ENCODE measurements at places on chromosomes 3 and 15.

DNA sequence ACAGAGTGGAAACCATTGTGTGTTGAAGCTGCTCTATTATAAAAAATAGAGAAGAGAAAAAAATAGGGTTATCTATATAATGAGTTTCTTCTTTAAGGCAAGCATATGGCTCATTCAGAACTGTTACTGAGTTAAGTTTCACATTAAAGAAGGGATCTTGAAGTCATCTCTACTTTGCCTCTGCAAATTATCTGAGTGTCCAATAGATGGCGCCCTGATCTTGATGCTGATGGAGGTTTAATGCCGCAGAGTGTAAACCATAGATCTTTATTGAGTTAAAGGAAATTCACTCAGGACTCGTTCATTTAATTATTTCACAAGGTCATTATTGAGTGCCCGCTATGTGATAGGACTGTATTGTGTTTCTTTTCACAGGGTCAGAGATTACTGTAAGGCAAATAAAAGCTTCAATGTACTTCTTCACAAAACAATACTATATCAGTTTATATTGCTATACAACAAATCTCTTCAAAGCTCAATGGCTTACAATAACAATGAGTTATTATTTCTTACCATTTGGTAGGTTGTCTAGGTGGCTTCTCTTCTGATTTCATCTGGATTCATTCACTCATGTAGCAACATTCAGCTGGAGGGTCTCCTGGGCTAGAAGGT, 171.4 kb downstream of the NSUN3 start:
- DNase-seq = no peak
- H3K36me3 ChIP-seq = no peaks in the 10 kb centered on the region

DNA sequence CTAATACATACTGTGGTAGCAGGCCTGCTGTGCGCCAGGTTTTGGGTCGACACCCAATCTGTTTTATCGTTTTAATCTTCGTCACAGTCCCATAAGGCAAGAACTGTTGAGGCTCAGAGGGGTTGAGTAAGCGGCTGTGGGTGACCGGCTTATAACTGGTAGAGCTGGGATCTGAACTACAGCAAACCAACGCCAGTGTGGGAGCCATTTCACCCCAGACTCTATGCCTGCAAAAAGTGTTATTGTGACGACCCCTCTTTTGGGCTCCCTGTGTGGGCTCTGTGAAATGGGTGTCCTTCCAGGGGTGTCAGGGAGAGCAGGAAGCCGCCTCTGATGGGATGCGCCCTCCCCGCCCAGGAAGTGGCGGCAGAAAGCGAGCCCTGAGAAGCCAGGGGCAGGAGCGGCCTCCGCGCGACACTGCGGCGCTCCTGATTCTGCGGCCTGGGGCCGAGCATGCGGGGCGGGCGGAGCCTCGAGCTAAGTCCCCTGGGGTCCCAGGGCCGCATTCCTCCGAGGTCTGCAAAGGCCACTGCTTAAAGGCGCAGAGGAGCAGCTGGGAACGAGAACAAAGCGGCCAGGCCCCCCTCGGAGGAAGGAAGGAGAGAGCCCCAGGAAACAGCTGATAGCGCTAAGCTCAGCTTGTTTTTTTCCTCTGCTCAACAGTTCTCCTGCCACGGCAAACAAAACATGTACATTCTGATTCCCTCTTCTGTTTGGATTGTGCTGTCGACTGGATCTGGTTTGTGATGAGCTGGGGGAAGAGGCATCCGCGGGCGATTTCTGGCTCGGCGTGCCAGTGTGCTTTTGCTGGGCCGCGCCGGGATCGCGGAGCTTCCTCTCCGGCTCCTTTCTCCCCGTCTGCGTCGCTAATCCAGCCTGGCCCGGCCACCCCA, 33.9 kb downstream of the GRK7 start:
- DNase-seq = peak; percentile 86
- H3K4me1 ChIP-seq = no peaks in the 10 kb centered on the region
- H3K27me3 ChIP-seq = no peaks in the 10 kb centered on the region
- H3K4me3 ChIP-seq = no peak overlapping the region
- H3K36me3 ChIP-seq = no peaks in the 10 kb centered on the region
- H3K27ac ChIP-seq = no peak overlapping the region

GRCh38 chr3:66220602-66221377, at the start of gene SLC25A26:
Gene SLC25A26, plus strand, starts transcription at chr3:66221001. Its CDS starts 94 bp downstream, at chr3:66221095.
- no peaks in the 10 kb centered on the region for H3K27me3 ChIP-seq
- no peaks in the 10 kb centered on the region for H3K36me3 ChIP-seq
- H3K4me3 ChIP-seq = peak within 1 kb of the TSS; percentile 51
- H3K27ac ChIP-seq = no peak within 1 kb of the TSS

DNA sequence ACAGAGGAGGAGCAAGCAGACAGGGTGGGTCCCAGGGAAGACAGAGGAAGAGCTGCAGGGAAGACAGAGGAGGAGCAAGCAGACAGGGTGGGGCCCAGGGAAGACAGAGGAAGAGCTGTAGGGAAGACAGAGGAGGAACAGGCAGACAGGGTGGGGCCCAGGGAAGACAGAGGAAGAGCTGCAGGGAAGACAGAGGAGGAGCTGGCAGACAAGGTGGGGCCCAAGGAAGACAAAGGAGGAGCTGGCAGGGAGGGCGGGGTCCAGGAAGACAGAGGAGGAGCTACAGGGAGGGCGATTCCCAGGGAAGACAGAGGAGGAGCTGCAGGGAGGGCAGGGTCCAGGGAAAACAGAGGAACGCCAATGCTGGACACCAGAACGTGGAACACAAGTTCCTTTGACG, 66.5 kb downstream of the PLXNA1 start:
- H3K27ac ChIP-seq = no peak overlapping the region
- no peaks in the 10 kb centered on the region for H3K4me1 ChIP-seq
- no peak overlapping the region for H3K4me3 ChIP-seq
- no peak for DNase-seq

DNA sequence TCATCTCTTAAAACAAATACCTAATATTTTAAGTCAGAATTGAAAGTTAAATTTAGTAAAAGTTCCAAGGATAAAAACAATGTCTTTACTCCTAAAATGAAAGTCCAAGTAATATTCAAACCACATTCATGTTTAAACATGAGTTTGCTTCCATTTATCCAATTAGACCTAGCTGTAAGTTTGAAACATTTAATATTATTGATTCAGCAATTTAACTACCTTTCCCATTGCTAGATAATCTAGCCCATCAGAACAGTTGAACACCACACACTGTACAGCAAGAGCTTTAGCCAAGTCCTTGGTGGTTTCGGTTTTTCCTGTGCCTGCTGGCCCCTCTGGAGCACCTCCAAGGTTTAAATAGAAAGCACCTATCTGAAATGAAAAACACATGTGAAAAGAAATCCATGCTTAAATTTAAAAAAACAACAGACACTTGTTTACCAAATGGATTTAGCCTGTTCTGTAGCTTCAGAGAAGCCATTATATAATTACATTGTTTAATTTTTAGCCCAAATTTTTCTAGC, 97.8 kb downstream of the DNAH12 start:
- H3K27me3 ChIP-seq = no peaks in the 10 kb centered on the region
- H3K4me1 ChIP-seq = no peaks in the 10 kb centered on the region
- H3K36me3 ChIP-seq = no peaks in the 10 kb centered on the region
- no peak overlapping the region for H3K27ac ChIP-seq
- no peak overlapping the region for H3K4me3 ChIP-seq
- DNase-seq = no peak

DNA sequence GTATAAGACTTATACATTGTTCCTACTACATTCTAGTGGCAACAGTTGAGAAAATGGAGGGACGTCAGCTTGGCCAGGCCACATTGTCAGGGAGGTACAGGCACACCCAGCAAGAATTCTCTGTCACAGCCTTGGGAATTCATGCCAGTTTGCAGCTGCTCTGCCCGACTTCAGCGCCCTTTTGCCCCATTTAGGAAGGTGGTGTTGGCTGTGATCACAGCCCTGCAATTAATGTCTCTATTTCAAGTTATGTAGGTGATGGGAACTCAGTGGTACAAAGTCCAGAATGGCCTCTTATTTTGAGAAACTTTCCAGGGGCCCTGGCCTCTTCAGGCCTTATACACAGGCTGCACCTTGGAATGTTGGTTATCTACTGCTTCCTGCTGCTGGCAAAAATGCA, 26.7 kb downstream of the AMOTL2 start:
- no peaks in the 10 kb centered on the region for H3K4me1 ChIP-seq
- no peak overlapping the region for H3K27ac ChIP-seq
- no peak overlapping the region for H3K4me3 ChIP-seq

DNA sequence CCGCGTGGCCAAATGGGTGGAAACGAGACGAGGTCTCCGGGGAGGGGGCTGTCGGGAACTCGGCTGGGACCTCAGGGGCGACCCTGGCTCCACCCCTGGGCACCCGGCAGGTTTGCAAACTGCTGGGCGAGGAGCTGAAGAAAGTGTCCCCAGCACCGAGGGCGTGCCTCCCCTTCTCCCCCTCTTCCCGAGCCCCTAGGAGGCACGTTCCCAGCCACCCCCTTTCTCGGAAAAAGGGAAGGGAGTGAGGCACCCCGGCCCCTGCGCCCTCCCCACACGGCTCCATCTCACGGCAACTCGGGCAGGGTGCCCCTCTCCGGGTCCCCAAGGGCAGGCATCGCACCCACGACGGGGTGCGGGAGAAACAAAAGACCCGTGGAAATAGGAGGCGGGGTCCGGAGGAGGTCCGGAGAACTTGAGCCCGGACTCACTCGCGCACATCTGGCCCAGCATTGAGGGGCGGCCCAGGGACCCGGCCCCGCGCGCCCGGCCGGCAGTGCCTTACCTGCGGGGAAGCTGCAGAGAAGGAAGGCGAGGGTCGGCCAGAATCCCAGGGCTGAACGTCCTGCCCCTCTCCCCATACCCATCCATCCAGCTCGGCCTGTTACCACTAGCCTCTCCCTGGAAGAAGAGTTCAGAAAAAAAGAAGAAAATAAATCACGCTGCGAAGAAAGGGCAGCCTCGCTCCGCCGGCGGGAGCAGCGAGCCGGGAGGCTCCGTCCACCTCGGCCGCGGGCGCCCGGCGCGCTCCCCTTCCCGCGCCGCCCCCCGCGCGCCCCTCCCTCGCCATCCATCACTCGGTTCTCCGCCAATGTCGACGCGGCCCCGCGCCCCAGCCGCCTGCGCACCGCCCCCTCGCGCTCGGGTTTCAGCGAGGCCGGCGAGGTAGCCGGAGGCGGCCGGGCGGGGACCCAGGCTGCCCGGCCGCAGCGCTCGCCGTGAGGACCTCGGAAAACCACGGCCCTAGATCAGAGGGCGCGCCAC, 16.3 kb downstream of the RGMA start:
- H3K27ac ChIP-seq = peak overlapping the region; percentile 11
- H3K4me3 ChIP-seq = peak overlapping the region; percentile 64
- DNase-seq = peak; percentile 96

- no peak overlapping the region for H3K4me3 ChIP-seq
- no peaks in the 10 kb centered on the region for H3K27me3 ChIP-seq
- DNase-seq = no peak
- H3K36me3 ChIP-seq = no peaks in the 10 kb centered on the region
These were observed 199.8 kb upstream of the TLE3 start for GRCh38 chr15:70297465-70298058.

DNA sequence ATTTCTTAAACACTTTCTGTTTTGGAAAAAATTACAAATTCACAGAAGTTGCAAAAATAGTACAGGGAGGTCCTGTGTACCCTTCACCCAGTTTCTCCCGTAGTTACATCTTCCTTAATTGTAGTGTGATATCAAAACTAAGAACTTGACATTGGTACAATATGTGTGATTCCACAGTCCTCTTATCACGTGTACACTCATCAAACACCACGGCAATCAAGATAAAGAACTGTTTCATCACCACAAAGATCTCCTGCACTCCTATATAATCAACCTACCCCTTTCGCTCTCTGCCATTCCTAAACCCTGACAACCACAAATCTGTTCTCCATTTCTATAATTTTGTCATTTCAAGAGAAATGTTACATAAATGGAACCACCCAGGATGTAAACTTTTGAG, 31.4 kb downstream of the POMGNT2 start:
- H3K4me3 ChIP-seq = no peak overlapping the region
- H3K36me3 ChIP-seq = no peaks in the 10 kb centered on the region
- no peak overlapping the region for H3K27ac ChIP-seq
- H3K4me1 ChIP-seq = no peaks in the 10 kb centered on the region

- H3K4me3 ChIP-seq = no peak overlapping the region
- no peaks in the 10 kb centered on the region for H3K4me1 ChIP-seq
- H3K27me3 ChIP-seq = no peaks in the 10 kb centered on the region
- no peak overlapping the region for H3K27ac ChIP-seq
These were observed 170.1 kb upstream of the GBE1 start for GRCh38 chr3:81931265-81932251.
